Kidney capillary endothelial cell (primary cell): ENCODE measurements at places on chromosomes 12 and 14.

GRCh38 chr12:39441189-39441962, 1.5 kb downstream of the KIF21A start:
- DNase-seq = no peak

- DNase-seq = no peak
These were observed 16.9 kb downstream of the TAOK3 start for GRCh38 chr12:118355843-118356242.

DNA sequence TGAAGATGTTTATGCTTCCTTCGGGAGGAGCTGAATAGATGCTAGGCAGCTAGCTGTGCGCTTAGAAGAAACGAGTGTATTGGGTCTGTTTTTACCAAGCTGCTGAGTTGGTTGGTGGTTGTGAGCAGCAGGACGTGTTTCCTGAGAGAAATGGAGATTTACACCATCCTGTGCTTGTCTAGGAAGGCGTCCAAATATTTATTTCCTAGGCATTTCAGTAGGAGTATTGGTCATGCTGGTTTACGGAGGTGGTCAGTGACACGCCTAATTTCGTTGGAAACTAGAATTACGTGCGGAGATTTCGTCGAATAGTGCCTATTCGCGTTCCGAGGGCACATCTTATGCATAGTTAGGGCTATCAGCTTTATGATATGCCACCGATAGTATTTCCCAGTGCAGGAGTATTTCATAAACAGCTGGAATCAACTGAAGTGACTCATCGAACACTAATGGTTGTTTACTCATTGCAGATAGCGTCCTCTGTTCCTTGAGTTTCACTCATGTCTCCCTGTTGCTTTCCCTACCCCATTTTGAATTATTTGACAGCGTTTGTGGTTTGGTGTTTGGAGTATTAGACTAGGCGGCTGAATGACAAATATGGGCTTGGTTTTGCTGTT, 780 bp downstream of the TBC1D15 start:
- DNase-seq = peak; percentile 79

DNA sequence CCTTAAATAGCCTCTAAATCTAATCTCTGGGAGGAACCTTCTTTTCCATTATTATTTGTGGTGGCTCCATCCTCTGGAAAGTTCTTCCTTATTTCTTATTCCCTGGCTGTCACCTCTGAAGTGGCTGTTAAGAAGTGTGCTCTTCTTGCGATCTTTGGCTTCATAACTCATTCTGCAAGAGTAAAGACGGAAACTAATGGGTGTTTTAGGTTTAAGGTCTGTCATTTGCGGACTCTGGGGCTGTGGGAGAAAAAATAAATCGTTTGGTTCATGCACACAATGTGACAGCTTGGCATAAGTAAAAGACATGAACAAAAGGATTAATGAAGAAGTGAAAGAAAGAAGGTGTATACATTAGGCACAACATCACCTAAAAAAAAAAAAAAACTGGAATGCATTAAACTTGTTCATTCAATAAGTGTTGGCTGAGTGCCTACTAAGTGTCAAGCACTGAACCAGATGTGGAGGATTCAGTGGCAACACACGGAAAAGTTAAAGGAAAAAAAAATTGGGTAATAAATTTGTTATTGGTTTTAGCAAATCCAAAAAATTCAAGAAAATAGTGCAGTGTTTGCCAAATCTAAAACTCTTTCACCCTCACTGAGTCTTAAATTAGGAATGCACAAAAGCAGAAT, 99.5 kb downstream of the ERGIC2 start:
- no peak for DNase-seq
